SJCRH30 (cell line): ENCODE measurements at places on chromosomes 12 and 14.

DNA sequence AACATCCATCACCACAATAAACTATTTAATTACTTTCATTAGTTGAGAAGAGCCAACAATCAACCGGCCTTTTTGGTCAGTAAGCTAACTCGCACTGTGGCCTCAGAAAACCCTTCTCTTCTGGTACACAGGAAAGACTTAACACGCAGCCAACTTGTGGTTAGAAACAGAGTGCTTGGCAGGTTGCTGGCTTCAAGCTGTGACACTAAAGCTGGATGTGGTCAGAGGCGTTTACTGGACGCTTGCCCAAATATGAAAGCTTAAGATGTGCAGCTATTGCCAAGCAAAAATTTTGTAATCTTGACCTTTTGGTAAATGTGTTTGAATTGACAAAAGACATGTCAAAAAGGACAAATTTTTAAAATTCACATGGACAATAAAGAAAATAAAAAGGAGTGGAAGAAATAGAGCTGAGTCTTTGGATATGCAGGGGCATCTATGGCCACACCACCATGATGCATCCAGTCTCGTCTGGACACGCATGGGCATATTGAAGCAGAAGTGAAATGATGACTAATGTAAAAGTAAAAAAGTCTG is 2.6 kb upstream of the KLRK1 start:
- DNase-seq, result peak; percentile 85
- H3K4me3 ChIP-seq, result no peak overlapping the region
- no peak overlapping the region for H3K27ac ChIP-seq
- H3K27me3 ChIP-seq, result no peaks in the 10 kb centered on the region

DNA sequence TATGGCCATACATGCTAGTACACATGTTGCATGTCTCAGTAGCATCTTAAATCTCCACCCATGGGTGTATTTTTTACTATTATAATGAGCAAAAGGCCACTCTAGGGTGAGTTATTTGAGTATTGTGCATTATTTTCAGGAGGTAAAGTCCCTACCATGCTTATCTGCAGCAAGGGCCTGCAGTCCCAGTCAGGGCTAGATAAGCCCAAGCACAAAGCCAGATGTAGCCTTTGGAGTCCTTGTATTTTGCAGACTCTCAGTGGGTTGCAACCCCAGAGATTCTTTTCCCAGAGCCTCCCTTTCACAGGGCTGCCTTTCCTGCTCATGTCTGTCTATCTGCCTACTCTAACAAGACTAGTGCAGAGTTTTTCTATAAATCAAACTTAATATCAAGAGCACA is 295.3 kb downstream of the IPO8 start:
- H3K27me3 ChIP-seq, result no peaks in the 10 kb centered on the region
- no peaks in the 10 kb centered on the region; the same call in 1 of the 2 replicates for H3K4me1 ChIP-seq
- no peak overlapping the region for H3K27ac ChIP-seq
- no peak for DNase-seq

GRCh38 chr12:40446385-40446784 is 221.6 kb downstream of the LRRK2 start:
- no peaks in the 10 kb centered on the region for H3K36me3 ChIP-seq
- no peak overlapping the region for H3K4me3 ChIP-seq
- no peaks in the 10 kb centered on the region for H3K4me1 ChIP-seq
- H3K27me3 ChIP-seq, result no peaks in the 10 kb centered on the region
- peak; percentile 60 for DNase-seq
- H3K27ac ChIP-seq, result no peak overlapping the region

- H3K27me3 ChIP-seq, result no peaks in the 10 kb centered on the region
- no peak overlapping the region for H3K4me3 ChIP-seq
- H3K27ac ChIP-seq, result no peak overlapping the region
Measured at GRCh38 chr12:19189522-19189921, 60.0 kb downstream of the PLEKHA5 start.

GRCh38 chr12:99151744-99152143 is 495.8 kb upstream of the GARIN6 start:
- DNase-seq, result no peak
- no peak overlapping the region for H3K4me3 ChIP-seq
- no peaks in the 10 kb centered on the region for H3K36me3 ChIP-seq
- no peaks in the 10 kb centered on the region for H3K27me3 ChIP-seq
- H3K4me1 ChIP-seq, result no peaks in the 10 kb centered on the region
